Right atrium auricular region (tissue), 2 donors: ENCODE measurements at places on chromosomes 2 and 18.

GRCh38 chr2:171747371-171747770 lies 60.1 kb downstream of the DYNC1I2 start:
- no peak for DNase-seq

GRCh38 chr2:28678944-28679343 lies 72.7 kb upstream of the PPP1CB start:
- no peak for DNase-seq

DNA sequence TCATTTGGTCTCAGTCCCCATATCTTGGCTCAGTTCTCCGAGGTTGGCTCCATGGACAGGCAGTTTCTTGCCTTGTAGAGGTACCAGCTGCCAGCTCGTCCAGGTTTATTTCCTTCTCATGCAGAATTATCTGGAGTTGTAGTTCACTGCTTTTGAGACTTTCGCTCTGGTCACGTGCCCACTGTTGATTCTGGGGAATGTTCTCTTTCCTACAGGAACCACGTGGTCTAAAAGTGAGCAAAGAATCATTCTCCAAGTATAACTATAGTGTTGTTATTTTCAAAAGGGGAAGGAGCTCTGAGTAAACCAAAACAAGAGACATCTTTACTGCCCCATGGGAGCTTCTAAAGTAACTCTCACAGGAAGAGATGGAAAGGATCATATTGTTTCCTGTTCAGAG lies 41.2 kb upstream of the RAB27B start:
- DNase-seq: no peak

DNA sequence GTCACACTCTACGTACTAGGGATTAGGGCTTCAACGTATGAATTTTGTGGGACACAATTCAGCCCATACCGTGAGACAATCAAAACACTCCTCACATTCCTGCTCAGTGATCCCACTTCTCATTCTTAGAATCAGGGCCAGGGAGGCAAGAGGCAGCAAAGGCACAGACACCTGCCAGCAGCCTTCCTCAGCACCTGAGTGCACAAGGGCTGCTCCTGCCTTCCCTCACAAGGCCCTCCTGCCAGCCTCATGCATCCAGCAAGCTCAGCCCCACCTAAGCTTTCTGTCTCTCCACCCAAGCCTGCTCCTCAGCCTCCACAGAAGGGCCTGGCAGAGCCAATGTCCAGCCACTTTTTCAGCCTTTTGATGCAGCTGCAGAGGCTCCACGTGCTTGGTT lies 141.6 kb downstream of the SP3 start:
- no peak for DNase-seq

DNA sequence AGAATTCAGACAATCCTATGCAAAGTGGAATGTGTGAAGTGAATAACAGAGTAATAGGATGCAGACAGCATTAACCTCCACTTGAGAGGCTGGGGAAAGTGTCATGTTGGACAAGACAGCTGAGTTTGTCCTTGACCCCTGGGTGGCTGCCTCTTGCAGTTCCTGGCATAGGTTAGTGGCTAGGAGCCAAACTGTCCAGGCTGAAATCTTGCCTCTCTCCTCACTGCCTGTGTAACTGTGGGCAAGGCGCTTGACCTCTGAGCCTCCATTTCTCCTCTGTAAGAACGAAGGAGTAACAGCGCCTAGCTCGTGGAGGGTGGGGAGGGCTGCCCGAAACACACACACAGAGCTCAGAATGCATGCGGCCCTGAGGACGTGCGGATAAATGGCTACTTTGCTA lies 34.8 kb upstream of the LDLRAD4 start:
- no peak for DNase-seq

DNA sequence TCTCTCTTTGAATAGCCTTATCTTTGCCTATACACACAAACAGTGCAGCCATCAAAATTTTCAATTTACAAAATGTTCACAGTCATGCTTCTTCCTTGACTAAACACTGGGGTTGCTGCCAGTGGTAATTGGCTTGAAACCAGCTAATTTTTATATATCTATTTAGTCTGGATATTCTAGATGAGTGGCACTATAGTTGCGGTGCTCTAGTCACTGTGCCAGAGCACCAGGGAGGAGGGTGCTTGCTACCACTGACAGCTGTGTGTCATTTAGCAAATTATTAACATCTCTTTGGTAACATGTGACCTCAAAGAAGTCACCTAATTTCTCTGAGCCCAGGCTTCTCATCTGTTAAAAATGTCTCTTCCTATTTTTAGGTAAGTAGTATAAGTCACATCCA lies 130.4 kb downstream of the MEIS1 start:
- no peak for DNase-seq

DNA sequence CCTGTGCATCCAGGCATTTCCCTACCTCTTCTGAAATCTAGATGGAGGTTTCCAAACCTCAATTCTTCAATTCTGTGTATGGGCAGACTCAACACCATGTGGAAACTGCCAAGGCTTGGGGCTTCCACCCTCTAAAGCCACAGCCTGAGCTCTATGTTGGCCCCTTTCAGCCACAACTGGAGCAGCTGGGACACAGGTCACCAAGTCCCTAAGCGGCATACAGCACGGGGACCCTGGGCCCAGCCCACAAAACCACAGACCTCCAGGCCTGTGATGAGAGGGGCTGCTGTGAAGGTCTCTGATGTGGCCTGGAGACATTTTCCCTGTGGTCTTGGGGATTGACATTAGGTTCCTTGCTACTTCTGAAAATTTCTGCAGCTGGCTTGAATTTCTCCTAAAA lies 255.4 kb downstream of the TDRD15 start:
- no peak for DNase-seq

DNA sequence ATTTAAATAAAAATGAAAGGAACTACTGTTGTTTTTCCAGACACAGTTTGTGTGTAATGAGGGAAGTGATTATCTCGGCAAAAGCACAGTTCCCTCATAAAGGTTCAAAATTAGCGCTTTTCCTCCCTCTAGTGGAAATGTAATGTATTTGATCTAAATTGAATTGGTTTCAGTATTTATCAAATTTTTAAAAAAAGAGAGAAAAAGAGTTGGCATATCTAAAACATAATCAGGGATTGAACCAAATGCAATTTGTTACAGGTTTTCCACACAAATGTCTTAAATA lies 37.5 kb downstream of the CMPK2 start:
- DNase-seq: no peak

GRCh38 chr2:233707940-233708644 lies 4.6 kb upstream of the UGT1A5 start:
- DNase-seq: no peak

DNA sequence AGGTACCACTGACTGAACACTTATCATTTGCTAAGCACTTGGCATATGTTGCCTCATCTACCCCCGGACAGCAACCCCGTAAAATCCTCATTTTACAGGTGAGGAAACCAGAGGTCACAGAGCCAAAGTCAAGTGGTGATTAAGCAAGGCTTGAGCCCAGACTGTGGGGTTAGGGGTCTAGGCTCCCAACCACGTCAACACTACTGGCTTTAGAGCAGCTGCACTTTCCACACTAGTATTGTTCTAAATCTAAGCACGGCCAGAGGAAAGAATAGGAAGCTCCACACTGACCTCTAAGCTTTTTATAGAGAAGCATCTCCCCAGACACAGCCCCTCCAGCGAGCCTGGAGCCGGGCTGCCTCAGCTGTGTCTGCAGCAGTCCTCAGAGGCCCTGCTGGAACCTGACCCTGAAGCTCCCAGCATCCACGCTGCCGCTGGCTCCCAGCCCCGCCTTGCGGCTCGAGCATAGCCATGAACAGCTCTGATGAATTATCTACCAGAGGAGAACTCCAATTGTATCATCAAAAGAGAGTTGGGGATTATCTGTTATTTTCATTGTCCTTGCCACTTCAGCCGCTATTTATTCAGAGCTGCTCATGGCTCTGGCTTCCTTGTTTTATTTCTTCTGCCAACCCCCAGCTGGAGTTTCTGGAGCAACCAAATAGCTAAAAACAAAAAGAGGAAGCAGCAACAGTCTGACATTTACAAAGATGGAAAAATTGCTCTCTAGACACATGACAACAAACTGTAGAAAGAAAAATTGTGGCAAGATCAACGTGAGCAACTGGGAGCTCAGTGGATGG lies 62.2 kb upstream of the RTN4 start:
- peak; percentile 83 for DNase-seq

DNA sequence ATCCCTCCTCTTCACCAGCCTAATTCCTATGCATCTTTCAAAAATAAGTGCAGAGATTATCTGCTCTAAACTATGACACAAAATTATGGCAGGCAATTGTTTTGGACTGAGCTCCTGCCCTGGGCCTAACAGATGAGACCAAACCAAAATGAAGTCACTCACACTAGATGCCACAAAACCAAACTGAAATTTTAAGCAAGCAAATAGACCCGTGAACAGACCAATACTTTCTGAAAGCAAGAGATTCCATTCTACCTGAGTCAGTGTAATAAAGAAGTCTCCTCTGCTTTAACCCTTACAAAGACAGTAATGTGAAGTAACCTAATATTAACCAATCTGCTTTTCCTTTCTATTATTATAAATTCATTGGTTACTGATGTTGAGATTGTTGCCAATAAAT lies 84.3 kb downstream of the RIT2 start:
- no peak for DNase-seq

GRCh38 chr2:120566331-120567035 lies 169.2 kb upstream of the GLI2 start:
- peak; percentile 96 for DNase-seq

DNA sequence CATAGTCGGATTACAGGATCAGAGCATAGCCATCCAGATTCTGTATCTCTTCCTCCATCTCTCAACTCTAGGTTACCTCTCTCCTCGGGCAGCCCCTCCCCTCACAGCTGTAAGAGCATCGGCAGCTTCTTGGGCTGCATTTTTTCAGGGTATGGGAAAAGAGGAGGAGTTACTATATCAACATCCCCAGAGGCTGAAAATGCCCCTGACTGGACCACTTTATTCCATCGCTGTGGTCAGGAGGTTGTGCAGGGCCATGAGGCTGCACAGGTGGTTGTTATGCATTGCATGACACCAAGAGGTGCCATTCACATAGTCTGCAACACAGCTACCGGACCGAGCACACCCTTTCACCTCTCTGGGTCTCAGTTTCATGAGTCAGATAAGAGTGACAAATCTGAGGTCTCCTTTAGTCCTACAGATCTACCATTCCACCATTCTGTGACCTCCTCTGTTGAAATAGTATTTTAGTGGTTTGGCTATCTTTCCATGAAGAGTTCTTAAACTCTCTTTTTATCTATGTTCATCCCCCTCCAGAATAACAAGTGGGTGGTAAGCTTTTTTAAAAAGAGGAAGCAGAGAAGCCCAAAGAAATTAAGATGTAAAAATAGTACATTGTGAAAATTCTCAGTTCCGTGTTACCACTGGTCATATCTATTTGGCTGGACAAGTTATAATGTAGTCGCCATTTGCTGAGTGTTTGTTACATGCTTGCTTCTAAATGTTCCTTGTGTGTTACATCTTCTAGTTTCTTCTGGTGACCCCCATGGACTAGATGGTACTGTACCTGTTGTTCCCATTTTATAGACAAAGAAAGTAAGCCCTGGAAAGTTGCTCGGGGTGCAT lies 56.6 kb upstream of the SLC1A4 start:
- no peak for DNase-seq

DNA sequence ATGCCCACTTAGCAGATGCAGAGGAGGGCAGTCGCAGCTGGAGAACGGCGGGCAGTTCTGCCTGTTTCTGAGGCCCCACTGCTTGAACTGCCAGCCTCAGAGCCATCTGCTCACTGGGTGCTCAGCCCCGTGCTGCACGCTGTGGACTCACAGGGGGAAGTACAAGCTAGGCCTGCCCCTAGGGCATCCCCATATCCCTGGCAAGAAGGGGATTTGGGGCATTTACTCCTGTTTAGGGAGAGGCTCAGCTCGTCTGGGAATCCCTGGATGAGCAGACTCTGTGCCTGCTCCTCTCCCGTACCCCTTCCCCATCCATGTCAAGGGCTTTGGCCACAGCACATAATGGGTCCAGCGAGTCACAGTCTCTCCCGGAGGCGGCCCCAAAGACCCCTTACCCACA lies 169.8 kb upstream of the PKDCC start:
- DNase-seq: no peak
